Iris pigment epithelial cell (primary cell): ENCODE measurements at places on chromosomes 1 and 21.
A peak's percentile ranks its signal among the peaks of the same experiment; 100 is the strongest.

- peak; percentile 86 for DNase-seq
These were observed 871 bp upstream of the ETS2 start for GRCh38 chr21:38804789-38805327.

DNA sequence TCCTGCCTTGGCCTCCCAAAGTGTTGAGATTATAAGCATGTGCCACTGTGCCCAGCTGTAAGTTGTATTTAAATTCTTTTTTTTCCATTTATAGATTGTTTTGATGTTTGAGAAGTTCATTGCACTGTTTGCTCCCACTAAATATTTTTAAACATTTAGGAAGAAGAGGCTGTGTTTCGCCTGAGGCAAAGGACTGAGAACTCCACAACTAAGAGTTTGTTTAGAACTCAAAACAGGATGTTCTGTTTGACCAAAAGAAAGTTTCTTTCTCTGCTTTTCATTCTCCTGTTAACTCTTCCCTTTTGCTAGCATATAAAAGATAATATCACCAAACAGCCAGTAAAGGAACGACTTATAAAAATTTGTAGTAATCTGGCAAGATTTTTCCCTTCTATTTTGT is 87.0 kb downstream of the RUNX1 start:
- no peak for DNase-seq

GRCh38 chr21:38810034-38810825 is 4.5 kb downstream of the ETS2 start:
- no peak for DNase-seq

DNA sequence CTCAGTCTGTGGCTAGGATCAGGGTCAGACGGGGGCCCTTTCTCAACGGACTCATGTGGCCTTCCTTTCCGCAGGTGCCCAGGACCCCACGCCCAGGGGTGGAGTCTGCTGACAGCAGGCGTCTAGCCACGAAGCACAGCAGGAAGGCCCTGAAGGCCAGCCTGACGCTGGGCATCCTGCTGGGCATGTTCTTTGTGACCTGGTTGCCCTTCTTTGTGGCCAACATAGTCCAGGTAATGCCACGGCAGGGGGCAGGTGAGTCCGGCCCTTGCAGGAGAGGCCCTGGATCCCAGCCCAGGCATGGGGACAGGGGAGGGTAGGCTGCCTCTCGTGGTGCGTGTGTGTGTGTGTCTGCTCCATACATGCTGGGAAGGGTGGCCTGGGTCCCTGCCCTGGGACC is 13.8 kb downstream of the HTR6 start:
- no peak for DNase-seq

DNA sequence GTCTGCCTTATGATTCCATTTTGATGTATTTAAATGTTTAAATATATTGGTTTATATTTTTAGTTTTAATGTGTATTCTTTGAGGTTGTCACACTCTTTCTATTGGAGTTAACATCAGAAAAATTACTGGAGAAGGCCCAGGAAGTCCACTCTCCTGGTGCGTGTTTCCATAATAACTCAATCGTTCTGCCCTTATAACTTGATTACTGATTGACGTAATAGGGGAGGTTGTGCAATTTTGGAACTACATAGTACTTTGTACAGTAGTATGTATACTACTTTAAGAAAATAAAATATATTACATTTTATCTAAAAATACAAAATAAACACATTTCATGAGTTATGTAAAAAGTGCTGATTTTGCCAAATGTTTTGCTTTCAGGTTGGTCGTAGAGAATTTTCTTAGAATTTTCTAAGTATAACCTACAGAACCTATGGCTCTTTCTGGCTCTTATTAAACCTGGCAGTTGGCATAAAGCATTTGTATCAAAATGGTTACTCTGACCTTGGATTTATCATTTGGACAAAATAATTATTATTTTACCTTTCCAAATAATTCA is 5.7 kb downstream of the PLA2G4A start:
- no peak for DNase-seq

- DNase-seq, result no peak
These were observed 172.2 kb downstream of the RASAL2 start for GRCh38 chr1:178266113-178266512.

DNA sequence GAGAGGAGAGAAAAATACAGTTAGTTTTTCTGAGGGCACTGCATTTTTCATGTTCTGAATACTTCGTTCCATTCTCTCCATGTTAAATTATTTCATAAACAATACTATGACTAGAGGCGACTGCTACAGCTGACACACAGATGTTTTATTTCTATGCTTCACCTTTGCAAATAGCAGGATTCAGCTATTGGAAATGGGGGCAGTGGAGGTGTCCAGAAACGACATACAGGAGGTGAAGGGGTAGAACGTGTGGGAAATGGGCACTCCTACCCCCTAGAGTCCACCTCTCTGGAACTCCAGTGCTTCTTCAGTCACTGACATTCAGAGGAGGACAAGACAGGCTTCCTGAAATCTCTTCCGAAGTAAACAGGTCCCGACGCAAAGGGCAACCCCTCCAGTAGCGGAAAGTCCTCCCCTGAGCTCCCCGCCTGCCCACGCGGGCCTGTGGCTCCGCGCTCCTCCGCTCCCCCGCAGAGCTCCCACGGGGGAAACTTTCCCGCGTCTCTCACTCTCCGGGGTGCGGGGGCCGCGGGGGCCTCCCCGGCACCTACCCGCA is 480 bp downstream of the DPYD start:
- peak; percentile 43 for DNase-seq

DNA sequence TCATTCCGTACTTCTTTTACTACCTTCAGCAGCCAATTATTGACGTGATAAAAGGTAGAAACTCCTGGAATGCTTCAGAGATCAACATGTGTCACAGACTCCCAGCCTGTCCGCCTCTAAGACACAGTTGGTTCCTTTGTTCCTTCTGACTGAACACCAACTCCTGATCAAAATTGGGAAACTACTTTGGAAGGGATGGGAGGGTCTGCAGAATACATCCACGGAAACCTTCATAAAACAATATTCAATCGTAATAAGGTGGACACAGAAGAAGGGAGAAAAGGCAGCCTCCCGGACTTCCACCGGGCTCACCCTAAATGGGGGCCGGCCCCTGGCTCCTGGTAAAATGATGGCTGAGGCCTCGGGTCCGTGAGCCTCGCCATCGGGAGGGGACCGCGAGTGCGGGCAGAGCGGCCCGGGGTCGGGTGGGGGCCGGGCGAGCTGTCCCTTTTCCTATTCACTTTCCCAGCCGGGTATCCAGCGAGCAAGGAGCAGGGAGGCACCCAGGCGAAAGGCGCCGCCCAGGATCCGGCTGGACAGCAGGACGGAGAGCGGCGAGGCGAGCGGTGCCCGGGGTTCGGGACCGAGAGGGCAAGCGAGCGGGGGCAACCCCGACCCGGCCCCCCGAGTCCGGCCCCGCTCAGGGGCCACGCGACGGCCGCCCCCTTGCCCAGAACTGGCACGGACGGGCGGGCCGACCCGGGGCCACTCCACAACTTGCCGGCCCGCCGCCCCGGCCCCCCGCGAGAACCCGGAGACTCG is 805 bp downstream of the NRIP1 start:
- peak; percentile 37 for DNase-seq

GRCh38 chr1:170881268-170882265 is 53.8 kb upstream of the MROH9 start:
- DNase-seq, result peak; percentile 24

GRCh38 chr1:41122851-41123518 is 101.5 kb upstream of the SLFNL1 start:
- peak; percentile 86 for DNase-seq

DNA sequence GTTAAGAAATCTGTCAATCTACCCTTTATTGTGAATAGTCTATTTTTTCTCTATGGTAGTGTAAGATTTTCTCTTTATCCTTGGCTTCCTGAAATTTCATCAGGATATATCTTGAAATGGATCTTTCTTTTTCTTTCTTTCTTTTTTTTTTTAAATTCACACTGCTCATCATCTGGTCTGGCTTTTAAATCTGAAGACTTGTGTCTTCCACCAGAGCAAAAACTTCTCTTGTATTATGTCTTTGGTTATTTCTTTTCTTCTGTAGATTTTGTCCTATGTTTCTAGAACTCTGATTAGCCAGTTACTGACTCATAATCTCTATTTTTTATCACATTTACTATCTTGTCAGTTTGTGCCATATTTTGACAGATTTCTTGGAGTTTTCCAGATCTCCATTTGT is 133.8 kb upstream of the LMO4 start:
- DNase-seq, result no peak

DNA sequence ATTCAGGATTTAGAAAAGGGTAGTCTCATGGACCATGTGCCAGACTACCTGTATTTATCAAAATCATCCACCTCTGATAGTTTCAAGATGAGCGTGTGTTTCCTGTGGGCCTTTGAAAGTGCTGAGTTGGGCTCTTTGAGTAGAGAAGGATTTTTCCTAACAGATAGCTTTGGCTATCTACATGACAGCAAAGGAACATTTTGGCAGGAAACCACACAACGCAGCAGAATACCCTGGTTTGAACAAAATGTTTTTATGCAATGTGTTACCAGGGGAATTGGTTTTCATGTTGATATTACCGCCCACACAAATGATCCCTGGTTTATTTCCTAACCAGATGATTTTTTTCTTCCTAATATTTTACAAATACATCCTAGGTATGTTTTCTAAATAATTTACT is 431.4 kb downstream of the NEGR1 start:
- peak; percentile 3 for DNase-seq

GRCh38 chr1:226814751-226815537 is 55.5 kb upstream of the PSEN2 start:
- DNase-seq, result peak; percentile 71
